Activated CD8-positive, alpha-beta T cell treated with anti-CD3 and anti-CD28 coated beads, Interleukin-2, amount 10 ng/mL, durations not matched to agents 7 days and 5 days (primary cell): ENCODE measurements at places on chromosomes 1 and 21. TPM values are rescaled to one million over a fixed set of nuclear protein-coding genes. Genes with fewer than 3 reads are reported as not detected.
A peak's percentile ranks its signal among the peaks of the same experiment; 100 is the strongest.

GRCh38 chr1:77948841-77949424, 29.9 kb downstream of the FUBP1 start:
- no peaks in the 10 kb centered on the region for H3K27me3 ChIP-seq
- peaks cover 65% of the 10 kb centered on the region for H3K36me3 ChIP-seq
- no peak overlapping the region for H3K4me3 ChIP-seq

DNA sequence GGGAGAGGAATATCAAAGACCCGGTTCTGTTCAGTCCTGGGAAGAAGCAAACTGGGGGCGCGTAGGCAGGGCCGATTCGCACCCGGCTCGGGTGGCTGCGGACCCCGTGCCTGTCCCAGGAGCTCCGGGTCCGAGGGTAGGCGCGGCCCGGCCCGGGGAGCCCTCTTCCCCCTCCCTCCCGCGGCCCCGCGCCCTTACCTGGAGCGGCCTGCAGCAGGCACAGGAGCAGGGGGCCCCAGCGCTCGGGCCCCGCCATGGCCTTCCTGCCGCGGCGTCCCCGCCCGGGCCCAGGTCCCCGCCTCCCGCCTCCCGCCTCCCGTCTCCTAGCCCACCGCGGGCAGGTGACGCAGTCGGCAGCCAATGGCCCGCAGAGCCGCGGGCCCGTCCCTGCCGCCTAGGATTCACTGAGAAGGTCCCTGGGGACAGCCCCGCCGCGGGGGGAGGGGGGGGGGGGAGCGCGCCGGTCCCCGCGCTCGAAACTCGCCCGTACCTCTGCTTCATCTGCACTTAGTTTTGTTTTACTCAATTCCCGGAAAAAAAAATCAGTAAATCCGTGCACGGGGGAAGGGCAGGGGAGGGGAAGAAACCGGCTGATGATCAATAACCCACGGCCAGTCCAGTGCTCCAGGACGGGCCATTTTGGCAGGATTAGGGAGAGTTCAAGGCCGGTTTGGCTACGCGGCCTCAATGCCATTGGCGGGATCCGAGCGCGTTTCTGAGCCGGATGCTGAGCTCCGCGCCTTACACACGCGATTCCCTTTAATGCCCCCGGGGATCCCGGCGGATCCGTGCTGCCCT, at the start of gene IFNLR1:
TSS of gene IFNLR1 (minus strand) at position 297 of the 798 bp plus-strand sequence. CDS start at position 256, 41 bp downstream.
- peaks cover 50% of the 10 kb centered on the region for H3K4me1 ChIP-seq
- peak within 1 kb of the TSS; percentile 76 for H3K4me3 ChIP-seq
- DNase-seq = peak; percentile 75
- no peaks in the 10 kb centered on the region for H3K36me3 ChIP-seq

GRCh38 chr21:28334407-28334806, 658.3 kb downstream of the LTN1 start:
- no peak overlapping the region for H3K4me3 ChIP-seq
- H3K27me3 ChIP-seq = no peaks in the 10 kb centered on the region
- no peak overlapping the region for H3K27ac ChIP-seq

DNA sequence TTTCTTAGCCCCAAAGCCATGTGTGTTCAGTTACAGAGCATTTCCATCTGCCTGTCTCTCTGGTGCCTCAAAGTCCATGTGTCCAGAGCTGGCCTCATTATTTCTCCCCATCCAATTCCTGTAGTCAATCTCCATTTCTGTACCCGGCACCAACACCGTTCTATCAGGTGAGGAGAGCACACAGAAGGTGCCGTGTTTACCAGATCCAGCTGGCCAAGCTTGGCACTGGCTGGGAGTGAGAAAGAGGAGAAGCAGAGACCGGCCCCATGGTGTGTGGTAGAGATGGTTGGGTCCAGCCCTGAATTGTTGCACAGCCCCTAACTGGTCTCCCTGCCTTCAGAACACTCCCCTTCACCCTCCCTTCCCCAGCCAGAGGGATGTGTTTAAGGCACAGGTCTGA, 7.5 kb upstream of the SSBP3 start:
- H3K27me3 ChIP-seq = peaks cover 11% of the 10 kb centered on the region
- peaks cover 3% of the 10 kb centered on the region for H3K36me3 ChIP-seq
- no peak for DNase-seq
- H3K4me3 ChIP-seq = peak overlapping the region; percentile 71
- peaks cover 51% of the 10 kb centered on the region for H3K4me1 ChIP-seq

DNA sequence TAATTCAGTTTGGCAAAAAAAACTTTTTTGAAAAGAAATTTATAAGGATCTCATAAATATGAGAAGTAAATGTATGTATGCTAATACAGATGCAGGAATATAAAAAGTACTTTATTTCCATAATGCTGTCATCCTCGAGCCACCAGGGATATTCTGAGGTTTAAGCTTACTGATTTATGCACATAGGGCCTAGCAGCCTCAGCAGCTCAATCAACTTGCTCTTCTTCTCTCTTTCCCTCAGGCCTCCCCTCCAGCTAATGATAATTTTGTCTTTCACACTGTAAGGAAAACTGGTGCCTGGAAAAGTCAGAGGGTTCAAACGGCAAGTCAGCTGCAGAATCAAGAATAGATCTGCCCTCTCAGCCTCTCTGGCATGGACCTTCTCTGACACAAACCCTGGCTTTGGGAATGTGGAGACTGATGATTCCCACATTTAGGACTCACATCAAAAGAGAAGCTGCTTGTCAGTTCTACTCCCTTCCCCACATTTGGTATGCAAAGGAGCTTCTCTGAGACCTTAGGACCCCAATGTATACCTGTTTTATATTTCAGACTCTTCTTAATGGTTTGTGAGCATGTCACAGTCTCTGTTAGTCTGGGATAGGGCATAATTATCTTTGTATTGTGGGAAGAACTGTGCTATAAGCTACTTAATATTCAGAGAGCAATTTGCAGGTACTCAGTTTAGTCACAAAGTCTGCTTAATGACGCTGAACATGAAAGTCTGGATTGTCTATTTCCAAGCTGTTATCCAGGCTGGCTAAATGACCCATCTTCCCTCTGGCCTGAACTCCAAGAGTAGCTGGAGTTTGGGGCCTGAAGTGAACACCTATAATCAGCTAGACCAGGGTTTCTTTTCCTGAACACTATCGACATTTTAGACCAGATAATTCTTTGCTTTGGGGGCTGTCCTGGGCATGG, 52.1 kb upstream of the DIPK1A start:
- no peaks in the 10 kb centered on the region for H3K36me3 ChIP-seq
- peaks cover 13% of the 10 kb centered on the region for H3K4me1 ChIP-seq
- H3K27me3 ChIP-seq = peaks cover 12% of the 10 kb centered on the region
- no peak overlapping the region for H3K4me3 ChIP-seq

- H3K27me3 ChIP-seq = peaks cover 10% of the 10 kb centered on the region
- no peak overlapping the region for H3K27ac ChIP-seq
- H3K36me3 ChIP-seq = no peaks in the 10 kb centered on the region
- no peak for DNase-seq
- H3K4me1 ChIP-seq = peaks cover 11% of the 10 kb centered on the region
Measured at GRCh38 chr1:224067621-224068457, 46.1 kb upstream of the FBXO28 start.

GRCh38 chr21:45110873-45111624, 36.7 kb downstream of the ADARB1 start:
- peak overlapping the region; percentile 40 for H3K4me3 ChIP-seq
- H3K4me1 ChIP-seq = peaks cover 71% of the 10 kb centered on the region
- H3K36me3 ChIP-seq = peaks cover 27% of the 10 kb centered on the region

GRCh38 chr21:27388825-27389224, 421.9 kb upstream of the ADAMTS5 start:
- no peaks in the 10 kb centered on the region for H3K36me3 ChIP-seq
- no peak overlapping the region for H3K4me3 ChIP-seq
- H3K4me1 ChIP-seq = no peaks in the 10 kb centered on the region

GRCh38 chr21:42790520-42791065, 88.7 kb downstream of the WDR4 start:
- DNase-seq = no peak
- H3K4me3 ChIP-seq = no peak overlapping the region
- peaks cover 5% of the 10 kb centered on the region for H3K4me1 ChIP-seq
- peaks cover 5% of the 10 kb centered on the region for H3K36me3 ChIP-seq
- H3K27ac ChIP-seq = no peak overlapping the region

GRCh38 chr21:28547766-28548165, 444.9 kb downstream of the LTN1 start:
- no peaks in the 10 kb centered on the region for H3K36me3 ChIP-seq
- no peaks in the 10 kb centered on the region for H3K27me3 ChIP-seq
- H3K4me3 ChIP-seq = no peak overlapping the region
- H3K4me1 ChIP-seq = no peaks in the 10 kb centered on the region
- H3K27ac ChIP-seq = no peak overlapping the region

GRCh38 chr1:200207711-200208126, 180.2 kb downstream of the NR5A2 start:
- peaks cover 9% of the 10 kb centered on the region for H3K27me3 ChIP-seq
- H3K27ac ChIP-seq = no peak overlapping the region
- H3K36me3 ChIP-seq = no peaks in the 10 kb centered on the region
- H3K4me3 ChIP-seq = no peak overlapping the region

DNA sequence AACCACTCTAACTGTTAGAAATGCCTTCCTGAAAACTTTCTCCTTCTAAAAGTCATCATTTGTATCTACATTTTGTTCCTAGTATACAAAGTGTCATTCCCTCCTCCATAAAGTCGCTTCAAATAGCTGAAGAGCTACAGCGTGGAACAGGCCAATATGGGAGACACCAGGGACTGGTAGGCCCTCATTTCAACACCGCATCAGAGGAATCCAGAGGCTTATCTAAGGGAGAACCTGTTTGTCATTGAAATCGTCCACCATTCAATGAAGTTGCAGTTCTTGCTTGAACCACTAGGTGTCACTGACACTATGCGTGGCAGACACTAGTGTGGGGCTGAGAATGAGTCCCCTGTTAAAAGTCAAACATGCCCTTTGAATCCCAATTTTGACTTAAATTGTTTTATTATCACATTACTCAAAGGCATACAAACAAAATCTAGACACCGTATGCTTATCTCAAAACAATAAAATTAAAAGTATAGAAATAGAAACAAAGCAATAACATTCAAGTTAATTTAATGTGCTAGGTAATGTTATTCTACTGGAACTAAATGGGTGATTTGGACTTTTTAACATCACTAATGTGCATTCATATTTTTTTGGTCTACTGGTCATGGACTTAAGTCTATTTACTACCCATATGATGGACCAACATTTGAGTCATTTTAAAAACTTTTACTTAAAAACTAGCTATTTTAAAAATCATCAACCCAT, 182.3 kb downstream of the FCRL5 start:
- H3K27ac ChIP-seq = no peak overlapping the region
- peak; percentile 65 for DNase-seq
- H3K36me3 ChIP-seq = no peaks in the 10 kb centered on the region
- peaks cover 7% of the 10 kb centered on the region for H3K27me3 ChIP-seq

- H3K36me3 ChIP-seq = no peaks in the 10 kb centered on the region
- peaks cover 3% of the 10 kb centered on the region for H3K27me3 ChIP-seq
- no peak overlapping the region for H3K4me3 ChIP-seq
- H3K27ac ChIP-seq = no peak overlapping the region
- DNase-seq = no peak
- H3K4me1 ChIP-seq = no peaks in the 10 kb centered on the region
Measured at GRCh38 chr1:158043232-158043631, 49.8 kb downstream of the KIRREL1 start.

DNA sequence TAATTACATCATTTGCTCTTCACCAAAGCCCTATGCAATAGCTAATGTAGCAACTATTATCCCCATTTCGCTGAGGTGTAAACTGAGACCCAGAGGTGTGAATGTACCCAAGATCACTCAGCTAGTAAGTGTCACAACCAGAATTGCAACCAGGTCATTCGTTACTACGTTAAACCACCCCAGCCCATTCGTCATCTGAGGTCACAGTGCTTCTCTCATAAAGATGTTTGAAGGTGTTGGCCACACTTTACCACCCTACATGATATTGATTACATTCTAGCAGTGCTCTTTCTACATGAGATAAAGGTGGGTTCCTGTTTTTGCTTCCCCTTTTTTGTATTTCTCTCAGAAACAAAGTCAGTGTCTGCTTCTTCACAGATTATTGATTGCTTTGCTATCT, 195.3 kb downstream of the ZBTB18 start:
- no peak overlapping the region for H3K4me3 ChIP-seq
- peaks cover 5% of the 10 kb centered on the region for H3K4me1 ChIP-seq
- no peaks in the 10 kb centered on the region for H3K27me3 ChIP-seq
- no peak for DNase-seq
- H3K36me3 ChIP-seq = no peaks in the 10 kb centered on the region

DNA sequence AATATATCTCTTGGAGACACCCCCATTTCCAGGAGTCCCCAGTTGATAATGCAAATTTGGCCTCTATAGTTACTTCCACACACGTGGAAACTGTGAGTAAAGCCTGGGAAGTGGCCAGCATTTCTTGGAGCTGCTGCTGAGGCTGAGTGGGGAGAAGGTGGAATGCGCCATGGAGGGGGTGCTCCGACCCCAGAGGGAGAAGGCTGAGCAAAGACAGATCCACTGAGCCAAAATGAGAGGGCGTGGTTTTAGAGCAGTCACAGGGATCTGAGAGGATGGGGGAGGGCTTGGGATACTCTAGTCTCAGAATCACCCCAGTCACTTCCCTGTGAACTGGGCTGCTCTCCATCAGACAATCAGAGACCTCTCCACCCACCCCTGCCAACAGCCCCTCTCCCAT, 38.7 kb downstream of the TRIM62 start:
- no peak overlapping the region for H3K4me3 ChIP-seq
- peaks cover 7% of the 10 kb centered on the region for H3K36me3 ChIP-seq
- no peak for DNase-seq
- H3K27ac ChIP-seq = no peak overlapping the region

DNA sequence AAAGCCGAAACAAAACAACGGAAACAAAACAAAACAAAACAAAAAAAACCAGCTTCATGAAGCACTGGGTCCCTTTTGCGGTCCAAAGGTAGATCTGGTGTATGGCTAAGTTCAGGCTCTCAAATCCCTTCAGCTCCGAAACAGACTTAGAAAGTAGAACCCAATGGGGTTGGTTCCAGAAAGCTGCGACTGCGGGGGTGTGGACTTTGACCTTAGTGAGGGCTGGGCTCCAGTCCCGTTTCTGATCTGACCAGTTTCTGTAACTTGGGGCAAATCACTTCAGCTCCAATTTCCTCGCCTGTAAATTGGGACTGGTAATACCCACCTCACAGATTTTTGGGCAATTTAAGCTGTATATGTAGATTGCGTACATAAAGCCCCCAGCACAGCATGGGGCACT, 105.2 kb downstream of the ZSCAN20 start:
- H3K27me3 ChIP-seq = peaks cover 8% of the 10 kb centered on the region
- H3K4me3 ChIP-seq = no peak overlapping the region
- no peak overlapping the region for H3K27ac ChIP-seq
- no peak for DNase-seq

Gene PPM1J
- not detected for total RNA-seq

Gene PODN
- total RNA-seq = not detected

Gene PLA2G4A
- not detected for total RNA-seq

Gene MIXL1
- total RNA-seq = not detected

Gene NOS1AP
- not detected for total RNA-seq

Gene LEMD1
- total RNA-seq = 0.78 TPM

Gene SLAMF8
- total RNA-seq = 0.73 TPM
